ENCODE measurements at places on chromosomes 5 and 9.

DNA sequence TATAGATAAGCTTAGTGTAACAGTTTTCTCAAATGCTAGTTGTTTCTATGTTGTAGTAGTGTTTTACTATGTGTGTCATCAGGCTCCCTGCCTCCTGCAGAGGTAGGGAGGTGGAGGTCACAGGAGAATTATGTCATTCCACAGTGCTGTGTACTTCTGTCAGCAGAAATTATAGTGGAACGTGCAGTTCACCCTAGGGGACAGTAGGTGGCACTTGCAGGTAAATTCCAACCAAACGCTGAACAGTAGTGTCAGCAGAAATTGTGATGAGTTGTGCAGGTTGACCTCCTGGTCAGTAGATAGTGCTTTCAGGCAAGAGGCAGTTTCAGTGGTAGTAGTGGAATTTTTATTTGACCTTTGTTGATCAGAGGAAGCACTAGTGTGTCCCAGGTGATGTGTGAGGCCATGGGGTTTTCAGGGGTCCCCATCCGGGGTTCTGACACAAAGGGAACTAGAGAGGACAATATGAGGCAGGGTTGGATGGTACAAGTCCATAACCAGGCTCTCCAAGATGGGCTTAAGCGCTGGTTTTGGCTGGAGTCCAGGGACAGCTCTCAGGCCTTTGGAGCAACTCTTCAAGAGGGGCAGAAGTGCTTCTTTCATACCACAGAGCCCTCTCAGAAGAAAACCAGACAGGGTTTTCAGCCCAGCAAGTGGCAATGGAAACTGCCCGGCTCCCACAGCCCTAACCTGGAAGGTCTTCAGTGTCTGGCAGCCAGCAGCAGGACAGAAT, 402.9 kb downstream of the CYLC2 start:
- DNase-seq = peak; percentile 24

DNA sequence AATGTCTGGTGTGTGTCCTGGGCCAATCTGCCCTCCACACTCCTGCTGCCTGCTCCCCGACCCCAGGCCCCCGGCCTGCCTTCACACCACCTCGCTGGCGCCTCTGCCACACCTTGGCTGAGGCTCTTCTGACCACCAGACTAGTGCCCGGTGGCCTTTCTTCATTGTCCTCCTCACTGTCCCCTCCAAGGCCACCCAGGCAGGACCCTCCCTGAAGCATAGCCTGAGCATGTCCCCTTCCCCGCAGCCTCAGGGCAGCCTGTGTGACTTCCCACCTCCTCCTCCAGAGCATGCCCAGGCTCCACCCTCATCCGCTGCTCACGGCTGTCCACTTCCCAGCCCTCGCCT, 154.6 kb downstream of the OLFM1 start:
- DNase-seq = no peak

GRCh38 chr5:143826951-143827444, 15.0 kb downstream of the HMHB1 start:
- DNase-seq = no peak

DNA sequence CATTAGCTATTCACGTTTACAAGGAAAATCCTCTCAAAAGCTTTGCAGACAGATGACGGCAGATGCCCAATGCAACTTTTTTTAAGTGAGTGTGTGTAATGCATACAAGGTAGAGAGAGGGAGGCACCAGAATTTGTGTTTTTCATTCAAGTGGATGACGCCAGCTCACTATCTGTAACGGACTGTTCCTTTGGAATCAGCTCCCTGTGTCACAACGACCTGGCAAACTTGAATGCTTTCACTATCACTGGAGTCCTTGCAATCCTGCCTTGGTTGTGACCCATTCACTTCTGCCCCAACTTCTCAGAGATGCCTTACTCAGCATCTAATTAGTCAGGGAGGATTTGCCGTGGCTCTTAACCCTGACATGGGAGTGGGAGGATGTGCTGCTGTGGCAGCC, 148.5 kb downstream of the BNC2 start:
- DNase-seq = no peak

DNA sequence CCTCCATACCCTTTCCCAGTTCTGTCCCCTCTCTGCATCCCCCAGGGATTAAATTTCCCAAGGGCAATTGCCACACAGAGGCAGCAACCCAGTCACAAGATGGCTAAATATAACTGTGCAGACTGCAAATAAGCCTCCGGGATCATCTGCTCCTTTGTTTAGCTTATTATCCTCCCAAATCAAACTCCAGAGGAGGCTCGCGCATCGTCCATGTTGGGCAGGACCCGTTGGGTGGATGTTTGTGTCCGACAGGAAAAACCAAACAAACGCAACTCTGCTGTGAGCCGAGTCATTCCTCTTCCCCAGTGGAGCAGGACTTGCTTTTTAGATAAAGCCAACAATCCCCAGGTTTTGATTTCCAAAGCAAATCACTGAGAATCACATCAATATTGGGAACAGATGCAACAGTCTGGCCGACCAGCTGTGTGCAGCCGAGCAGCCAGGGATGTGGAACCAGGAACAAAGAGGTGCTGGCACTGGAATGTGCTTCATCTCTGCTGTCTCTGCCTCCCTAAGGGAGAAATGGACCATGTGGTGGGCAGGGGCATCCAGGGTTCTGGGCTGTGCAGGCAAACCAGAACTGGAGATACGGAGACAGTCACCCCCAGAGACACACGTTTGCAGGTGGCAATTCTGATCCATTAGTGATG, 89.8 kb downstream of the PTTG1 start:
- no peak for DNase-seq

DNA sequence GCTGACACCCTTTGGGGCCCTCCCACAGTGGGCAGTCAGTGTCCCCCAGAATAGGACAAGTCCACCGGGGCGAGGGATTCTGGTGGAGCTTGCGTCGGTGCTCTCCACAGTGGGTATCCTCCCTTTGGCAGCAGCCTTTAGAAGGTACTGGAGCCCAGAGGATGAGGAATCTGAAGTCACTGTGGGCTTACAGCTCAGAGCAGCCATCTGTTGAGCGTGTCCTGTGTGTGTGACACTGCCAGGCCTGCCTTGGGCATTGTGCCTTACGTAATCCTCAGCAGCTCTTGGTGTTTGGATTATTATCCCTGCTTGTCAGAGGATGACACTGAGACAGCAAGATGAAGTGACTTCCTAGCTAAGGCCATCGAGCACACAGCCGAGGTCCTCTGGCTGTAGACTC, 12.6 kb downstream of the URM1 start:
- DNase-seq = no peak

DNA sequence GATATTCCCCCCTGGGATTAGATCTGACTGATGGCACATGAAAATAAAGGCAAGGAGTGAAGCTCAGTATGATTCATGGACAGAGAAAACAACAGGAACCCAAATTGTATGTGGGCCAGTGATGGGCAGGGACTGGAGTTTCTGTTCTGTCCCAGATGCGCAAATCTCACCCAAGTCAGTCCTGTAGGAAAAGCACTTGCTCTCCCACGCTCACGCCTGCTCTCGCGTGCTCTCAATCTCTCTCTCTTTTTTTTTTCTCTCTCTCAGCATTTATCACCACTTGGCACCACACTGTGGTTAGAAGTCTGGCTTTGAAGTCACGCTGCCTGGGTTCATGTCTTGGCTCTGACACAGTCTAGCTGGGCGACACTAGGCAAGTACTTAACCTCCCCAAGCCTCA, 106.5 kb upstream of the LRRTM2 start:
- DNase-seq = no peak

DNA sequence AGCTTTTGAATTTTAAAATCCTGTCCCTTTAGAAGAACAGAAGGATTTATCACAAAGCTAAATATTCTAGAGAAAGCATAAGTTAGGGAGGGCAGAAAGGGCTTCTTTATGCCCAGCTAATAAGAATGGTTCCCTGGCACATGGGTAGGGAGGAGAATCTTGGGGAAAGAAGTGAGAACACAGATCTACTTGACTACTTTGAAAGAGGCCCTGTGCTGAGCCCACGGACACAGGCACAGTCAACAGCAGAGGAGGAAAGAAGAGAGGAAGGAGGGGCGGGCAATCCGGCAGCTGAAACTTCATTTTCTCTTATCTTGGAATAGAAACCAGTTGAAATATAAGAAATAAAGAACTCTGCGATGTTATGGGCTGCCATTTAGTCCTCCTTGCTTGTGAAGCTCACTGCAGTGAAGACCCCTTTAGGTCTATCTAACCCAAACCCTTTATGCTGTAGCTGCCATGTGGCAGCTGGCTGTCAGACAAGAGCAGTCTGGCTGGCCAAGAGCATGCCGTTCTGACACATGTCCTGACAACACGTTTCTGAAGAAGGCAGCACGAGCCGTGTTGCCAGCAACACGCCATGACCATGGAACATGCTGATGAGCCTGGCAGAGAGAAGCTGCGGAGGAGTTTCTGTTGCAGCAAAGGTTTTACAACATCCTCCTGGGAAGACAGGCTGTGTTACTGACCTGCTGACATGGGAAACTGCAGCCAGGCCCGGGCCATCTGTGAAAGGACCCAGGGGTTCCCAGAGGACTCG, 34.2 kb downstream of the ABLIM3 start:
- DNase-seq = no peak

DNA sequence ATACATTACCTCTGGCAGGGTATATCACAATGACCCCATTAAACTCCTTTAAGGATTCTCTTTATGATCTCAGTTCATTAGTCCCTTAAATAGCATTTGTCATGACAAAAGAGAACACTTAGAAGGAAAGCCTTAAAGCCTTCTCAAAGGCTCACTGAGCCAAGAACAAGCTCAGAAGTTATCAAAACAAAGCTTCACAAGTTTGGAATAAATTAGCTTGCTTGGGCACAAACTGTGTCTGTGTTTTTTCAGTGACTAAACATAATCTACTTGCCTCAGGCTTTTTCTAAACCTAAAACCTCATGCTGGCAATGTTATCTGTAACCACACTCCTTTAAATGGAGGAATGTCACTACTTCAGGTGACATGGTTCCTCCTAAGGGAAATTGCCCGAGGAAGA, 1114.9 kb upstream of the C9orf72 start:
- no peak for DNase-seq

- no peak for DNase-seq
Measured at GRCh38 chr9:89452561-89452960, 45.4 kb downstream of the SEMA4D start.

GRCh38 chr9:72586388-72587130, 65.2 kb downstream of the TMC1 start:
- DNase-seq = peak; percentile 63

GRCh38 chr5:52579391-52579790, 208.3 kb upstream of the ITGA1 start:
- DNase-seq = no peak

GRCh38 chr5:123207081-123207537, 118.1 kb downstream of the PRDM6 start:
- DNase-seq = no peak

DNA sequence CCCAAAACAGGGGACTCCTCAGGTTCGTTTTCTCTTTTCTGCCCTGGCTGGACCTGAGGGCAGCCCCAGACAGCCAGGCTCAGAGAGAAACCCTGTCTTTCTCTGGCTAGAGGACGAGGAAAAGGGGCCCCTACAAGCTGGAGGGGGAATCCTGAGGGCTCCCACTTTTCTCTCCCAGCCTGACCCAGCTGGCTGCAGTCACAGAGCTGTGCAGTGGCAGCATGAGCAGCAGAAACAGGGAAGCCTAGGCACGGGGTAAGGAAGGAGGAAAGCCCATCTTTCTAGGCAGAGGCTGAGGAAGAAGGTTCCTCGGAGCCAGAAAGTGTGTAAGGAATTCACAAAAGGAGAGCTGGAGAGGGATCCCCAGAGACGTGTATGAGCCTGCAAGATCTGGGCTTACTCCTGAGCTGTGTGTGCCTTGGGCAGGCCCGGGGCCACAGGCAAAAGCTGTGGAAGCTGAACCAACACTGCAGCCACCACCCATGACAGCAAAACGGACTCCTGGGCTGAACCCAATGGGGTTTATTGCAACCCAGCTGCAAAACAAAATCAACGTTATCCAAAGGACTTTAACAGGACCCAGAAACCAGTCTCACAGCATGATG, 16.2 kb downstream of the CAMSAP1 start:
- DNase-seq = no peak

DNA sequence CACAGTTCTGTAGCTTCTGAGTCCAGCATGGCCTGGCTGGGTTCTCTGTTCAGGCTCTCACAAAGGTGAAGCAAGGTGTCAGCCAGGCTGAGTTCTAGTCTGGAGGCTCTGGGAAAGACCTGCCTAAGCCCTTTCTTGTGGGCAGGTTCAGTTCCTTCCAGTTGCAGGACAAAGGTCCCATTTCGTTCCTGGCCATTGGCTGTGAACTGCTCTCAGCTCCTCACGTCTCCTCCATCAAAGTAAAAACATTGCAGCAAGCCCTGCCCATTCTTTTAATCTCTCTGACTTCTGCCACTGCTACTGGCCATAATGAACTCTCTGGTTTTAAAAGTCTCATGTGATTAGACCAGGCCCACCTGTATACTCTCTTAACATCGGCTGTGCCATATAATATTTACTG, 61.6 kb upstream of the BARX1 start:
- DNase-seq = no peak

DNA sequence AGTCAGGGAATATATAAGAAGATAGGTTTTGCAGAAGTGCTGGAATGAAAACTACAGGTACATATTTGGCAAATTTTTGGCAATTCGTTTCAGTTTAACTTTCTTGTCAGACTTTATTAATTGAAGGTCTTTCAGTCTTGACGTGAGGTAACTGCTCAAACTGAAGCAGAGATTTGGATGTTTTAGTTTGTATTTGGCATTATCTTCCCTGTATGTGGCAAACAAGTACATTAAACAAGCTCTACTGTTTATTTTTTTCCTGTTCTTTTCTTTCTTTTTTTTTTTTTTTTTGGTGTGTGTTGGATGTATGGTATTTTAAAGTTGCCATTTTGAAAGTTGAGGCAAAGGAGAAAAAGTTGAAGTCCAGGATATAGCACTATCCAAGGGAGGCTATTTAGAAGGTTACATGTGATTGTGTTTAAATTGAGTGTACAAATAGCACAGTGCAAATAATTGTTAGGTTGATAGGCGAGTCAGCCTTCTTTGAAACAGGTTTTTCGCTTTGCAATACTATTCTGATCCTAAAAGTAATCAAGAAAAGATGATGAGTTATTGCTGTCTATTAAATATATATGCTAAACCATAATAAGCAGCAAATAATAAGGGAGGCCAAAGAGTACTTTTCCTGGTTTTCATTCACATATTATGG, 2.2 kb downstream of the PBX3 start:
- no peak for DNase-seq

GRCh38 chr9:79134654-79135053, 437.1 kb upstream of the TLE4 start:
- peak; percentile 13 for DNase-seq

GRCh38 chr5:131419877-131420276, 156.0 kb downstream of the CDC42SE2 start:
- DNase-seq = no peak

GRCh38 chr5:6788956-6789649, 75.9 kb downstream of the TENT4A start:
- DNase-seq = no peak

- DNase-seq = peak; percentile 30
Measured at GRCh38 chr5:77076961-77077828, 9.9 kb downstream of the ZBED3 start.

DNA sequence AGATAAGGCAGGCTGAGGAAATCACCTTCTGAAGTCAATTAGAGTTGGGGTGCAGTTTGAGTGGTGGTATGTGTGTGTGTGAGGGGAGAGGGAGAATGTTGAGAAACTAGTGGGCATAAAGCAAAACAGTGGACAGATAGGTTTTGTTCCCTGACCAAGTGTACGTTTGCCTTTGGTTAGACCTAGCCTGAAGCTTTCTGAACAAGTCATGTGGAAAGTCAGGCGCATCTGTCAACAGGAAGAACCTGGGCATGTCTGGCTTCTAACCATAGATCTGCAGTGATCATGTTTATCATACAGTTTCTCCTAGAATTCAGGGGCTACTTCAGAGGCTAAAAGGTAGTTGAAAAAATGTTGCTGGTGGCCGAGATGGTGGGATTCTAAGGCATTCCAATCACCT, 143.2 kb upstream of the PCA3 start:
- DNase-seq = no peak
